ENCODE measurements at places on chromosomes 3 and 15. TPM values are rescaled to one million over a fixed set of nuclear protein-coding genes. Genes with fewer than 3 reads are reported as not detected.

- no peak for DNase-seq
Observed at GRCh38 chr3:54856271-54856670, 71.6 kb downstream of the LRTM1 start.

GRCh38 chr3:95798628-95799027 lies 1015.8 kb upstream of the EPHA6 start:
- DNase-seq: no peak

DNA sequence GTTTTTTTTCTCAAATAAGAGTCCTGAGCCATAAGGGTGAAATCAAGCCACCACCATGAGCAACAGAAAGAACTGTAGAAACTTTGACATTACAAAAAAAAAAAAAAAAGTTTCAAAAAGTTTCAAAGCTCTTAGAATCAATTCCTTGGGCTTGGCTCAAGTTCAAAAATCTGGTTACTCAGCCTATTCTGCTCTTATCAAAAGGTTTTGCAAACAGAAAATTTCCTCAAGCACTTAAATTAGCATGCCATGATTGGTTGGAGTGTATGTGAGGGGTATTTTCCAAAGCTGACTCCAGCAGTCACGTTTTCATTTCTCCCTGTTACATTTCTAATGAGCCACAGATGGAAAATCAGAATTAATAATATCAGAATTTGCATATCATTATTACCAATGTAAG lies 12.1 kb upstream of the PEX5L start:
- no peak for DNase-seq

Gene GUCA1C
- not detected for total RNA-seq

DNA sequence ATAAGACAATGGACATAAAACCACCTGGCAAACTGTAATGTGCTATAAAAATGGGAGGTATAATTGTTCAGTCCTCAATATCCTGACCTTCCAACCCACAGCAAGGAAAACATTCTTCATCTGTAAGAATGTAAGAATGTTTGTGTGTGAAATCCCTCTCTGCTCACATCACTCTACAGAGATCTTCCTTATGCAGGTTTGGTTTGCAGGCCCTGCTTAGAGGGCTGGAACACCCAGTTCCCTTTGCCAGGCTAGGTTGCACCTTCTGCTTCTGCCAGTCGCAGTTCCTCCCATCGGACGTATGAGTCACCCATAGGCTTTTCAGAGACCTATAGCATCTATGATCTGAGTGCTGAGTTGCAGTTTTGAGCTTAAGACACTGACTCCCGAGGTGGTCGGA lies 24.1 kb upstream of the MINAR1 start:
- no peak for DNase-seq

Gene DCBLD2
- 21.1 TPM for total RNA-seq

Gene TMCO5A
- total RNA-seq: not detected

Gene RPN1
- 180 TPM for total RNA-seq

Gene MINAR1
- total RNA-seq: 0.70 TPM

Gene CA12
- 114 TPM for total RNA-seq
